ENCODE measurements at places on chromosomes 12 and 14.
A peak's percentile ranks its signal among the peaks of the same experiment; 100 is the strongest.

DNA sequence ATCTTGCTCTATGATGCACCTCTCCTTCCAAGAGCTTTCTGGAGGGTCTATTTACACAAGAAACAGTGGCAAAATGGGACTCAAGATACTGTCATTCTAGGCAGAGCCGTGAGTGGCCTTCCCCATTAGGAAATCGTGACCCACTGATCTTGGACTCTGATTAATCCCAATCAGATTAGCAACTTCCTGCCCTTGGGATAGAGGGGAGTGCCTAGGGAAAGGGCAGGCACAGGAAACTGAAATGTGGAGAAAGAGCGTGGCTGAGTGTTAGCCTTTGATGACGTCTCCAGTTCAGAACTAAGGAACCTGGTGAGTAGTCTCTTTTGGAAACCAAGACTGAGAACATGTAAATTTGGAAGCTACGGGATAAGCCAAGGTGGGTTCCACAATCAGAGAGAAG is 76.1 kb downstream of the NUAK1 start:
- no peak for DNase-seq

DNA sequence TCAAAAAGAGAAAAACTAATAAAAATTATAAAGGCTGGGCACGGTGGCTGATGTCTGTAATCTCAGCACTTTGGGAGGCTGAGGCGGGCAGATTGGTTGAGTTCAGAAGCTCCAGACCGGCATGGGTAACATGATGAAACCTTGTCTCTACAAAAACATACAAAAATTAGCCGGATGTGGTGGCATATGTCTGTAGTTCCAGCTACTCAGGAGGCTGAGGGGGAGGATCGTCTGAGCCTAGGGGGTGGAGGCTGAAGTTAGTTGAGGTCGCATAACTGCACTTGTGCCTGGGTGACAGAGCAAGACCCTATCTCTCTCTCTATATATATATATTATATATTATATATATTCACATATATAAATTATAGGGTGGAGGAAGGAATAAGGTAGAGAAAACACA is 32.5 kb upstream of the ANO2 start:
- no peak for DNase-seq

GRCh38 chr12:28026701-28027100 is 54.2 kb upstream of the PTHLH start:
- DNase-seq = no peak

DNA sequence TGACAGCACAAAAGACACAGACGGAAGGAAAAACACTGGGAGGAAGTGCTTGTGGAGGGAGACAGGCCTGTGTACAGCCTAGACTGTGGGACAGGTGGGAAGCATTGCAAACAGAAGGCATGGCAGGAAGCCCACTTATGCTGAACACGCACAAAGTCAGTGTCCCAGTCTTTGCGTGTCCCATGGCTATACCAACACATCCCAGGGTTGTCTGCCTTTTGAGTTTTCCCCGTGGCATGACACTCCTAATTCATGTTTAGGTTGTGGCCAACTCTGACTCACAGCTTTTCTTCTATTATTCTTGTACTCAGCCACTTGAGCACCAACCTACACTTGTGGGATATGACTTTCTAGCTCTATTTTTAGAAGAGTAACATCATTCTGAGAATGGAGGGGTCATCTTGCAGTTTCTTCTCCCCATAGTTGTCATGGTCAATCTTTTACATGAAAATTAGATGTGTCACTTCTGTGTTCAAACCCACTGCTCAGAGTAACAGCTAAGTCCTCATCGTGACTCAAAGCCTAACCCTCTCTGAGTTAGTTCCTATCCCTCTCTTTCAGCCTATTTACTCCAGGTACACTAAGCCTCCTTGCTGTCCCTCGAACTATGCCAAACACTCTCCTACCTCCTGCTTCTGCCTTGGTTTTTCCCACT is 27.5 kb upstream of the JPH4 start:
- DNase-seq = no peak

DNA sequence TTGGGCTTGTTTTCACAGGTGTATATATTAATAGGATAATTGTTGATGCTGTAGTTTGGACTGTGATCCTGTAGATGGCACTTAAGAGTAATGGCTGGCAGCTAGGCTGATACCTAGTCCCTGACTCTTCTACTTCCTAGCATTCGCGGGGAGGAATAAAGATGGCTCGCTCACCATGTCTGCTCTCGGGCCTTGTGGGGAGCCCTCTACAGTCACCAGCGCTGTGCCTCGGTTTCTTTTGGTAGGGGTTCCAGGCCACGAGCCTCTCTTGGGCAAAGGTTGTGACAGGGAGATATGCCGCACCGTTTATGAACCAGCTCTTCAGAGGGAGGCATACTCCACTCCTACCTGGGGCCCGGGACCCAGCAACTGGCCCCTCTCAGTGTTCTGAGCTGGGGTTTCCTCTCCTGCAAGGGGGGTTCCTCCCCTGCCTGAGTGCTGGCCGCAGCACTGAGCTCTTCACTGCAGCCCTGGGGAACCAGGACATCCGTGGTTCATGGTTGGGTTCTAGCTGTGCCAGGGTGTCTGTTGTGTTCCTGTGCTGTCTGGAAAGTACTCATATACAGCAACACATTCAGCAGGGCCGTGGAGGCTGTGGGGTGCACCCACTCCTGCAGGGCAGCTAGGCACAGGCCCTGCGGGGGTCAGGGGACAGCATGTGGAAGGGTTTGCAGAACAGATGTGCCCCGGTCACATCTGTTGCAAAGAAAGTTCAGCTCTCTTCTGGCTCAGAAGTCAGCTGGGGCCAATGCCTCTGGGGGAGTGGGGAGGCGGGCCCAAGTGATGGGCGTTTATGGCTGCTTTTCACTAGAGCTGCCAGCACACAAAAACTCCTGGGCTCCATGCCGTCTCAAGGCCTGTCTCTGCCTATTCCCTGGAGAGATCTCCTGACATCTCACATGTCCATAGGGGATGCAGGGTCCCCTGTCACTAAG is 147.9 kb downstream of the PPFIA2 start:
- DNase-seq = no peak

GRCh38 chr12:132444957-132445883 is 44.7 kb upstream of the FBRSL1 start:
- peak; percentile 81 for DNase-seq

GRCh38 chr14:104818714-104819161 is 17.8 kb downstream of the ZBTB42 start:
- DNase-seq = no peak

GRCh38 chr14:79193689-79194477 is 1017.4 kb downstream of the DIO2 start:
- DNase-seq = no peak

DNA sequence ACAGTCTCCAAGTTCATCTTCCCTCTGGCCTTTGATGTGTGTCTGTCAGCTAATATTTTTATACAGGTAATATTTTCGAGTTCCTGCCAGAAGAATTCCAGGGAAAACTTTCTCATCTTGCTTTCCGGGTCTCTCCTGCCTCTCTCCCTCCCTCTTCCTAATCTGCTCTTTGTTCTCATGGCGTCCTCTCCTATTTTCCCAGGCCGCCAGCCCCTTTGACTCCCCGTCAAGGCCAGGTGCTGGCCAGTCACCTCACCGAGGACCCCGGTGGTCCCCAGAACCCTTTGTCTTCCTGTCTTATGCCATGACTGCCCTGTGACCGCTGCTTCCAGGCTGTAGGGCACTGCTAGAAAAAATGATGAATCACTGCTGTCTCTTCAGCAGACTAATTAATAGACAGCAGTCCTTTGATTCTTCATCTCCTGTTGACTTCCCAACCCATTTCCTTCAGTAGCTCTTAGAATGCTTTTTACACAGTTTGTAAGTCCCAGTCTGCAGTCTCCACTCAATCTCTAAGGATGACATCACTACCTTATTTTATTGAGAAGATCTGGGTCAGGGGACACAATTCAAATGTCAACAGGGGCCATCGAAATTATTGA is 40.7 kb downstream of the PPFIBP1 start:
- DNase-seq = no peak

GRCh38 chr12:34393086-34393820 is 371.0 kb downstream of the ALG10 start:
- DNase-seq = no peak

GRCh38 chr14:88322504-88323085 is 474 bp downstream of the KCNK10 start:
- DNase-seq = no peak

DNA sequence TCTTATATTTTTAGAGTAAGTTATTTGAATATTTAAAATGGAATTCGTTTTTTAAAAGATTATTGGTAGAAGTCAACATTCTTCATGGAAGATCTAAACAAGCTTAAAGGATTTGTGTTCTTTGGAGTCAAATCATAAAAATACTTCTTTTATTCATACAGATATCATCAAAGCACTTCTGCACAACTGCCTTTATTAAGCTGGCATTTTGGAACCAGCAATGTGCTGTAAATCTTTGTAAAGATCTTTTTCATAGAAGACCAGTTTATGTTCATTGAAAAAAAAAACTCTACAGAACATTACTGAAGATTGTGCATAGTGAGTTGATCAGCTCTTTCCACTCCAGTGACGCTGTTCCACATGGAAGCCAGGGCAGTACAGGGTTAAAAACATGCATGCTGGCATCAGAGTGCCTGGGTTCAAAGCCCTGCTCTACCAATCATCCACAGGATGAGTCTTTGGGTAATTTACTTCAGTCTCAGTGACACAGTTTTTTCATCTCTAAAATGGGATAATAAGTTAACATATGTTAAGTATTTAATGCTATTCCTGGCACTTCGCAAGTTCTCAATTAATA is 109.6 kb upstream of the SLC38A4 start:
- no peak for DNase-seq

- DNase-seq = no peak
Observed at GRCh38 chr12:19190292-19191031, 60.9 kb downstream of the PLEKHA5 start.

DNA sequence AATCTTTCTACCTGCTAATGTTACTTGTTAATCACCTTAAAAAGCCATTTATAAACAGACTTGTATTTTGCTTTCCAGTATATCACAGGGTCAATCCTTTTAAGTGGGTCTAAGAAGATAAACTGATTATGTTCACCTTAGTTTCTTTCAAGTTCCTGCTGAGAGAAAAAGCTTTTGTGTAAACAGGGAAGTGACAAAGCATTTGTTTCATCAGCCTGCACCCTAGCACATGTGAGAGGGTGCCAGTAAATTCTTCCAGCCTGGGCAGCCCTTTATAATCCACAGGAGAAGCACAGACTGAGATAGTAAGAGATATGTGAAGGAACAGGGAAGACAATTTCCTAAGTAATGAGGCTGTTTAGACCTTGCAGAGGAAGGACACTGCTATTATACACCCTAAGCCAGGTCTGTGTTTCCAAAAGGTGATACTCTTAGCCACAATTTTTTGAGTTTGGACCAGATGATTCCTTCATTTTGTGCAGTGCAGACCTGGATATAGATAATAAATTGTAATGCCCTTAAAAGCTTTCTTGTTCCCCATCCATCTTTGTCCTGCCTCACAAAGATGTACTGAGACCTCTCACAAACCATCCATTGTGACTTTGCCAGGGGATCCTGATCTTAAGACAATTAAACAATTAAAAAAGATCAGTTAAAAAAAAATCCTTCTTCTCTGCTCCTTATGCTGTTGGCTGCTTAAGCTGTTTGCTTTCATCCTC is 150.7 kb downstream of the KTN1 start:
- DNase-seq = no peak

Data from stimulated activated CD4-positive, alpha-beta T cell treated with anti-CD3 and anti-CD28 coated beads, Interleukin-12 subunit alpha, Interleukin-12 subunit beta, amount 100 ng/mL, for 24 hours (primary cell).